ENCODE measurements at places on chromosomes 5 and 9.

DNA sequence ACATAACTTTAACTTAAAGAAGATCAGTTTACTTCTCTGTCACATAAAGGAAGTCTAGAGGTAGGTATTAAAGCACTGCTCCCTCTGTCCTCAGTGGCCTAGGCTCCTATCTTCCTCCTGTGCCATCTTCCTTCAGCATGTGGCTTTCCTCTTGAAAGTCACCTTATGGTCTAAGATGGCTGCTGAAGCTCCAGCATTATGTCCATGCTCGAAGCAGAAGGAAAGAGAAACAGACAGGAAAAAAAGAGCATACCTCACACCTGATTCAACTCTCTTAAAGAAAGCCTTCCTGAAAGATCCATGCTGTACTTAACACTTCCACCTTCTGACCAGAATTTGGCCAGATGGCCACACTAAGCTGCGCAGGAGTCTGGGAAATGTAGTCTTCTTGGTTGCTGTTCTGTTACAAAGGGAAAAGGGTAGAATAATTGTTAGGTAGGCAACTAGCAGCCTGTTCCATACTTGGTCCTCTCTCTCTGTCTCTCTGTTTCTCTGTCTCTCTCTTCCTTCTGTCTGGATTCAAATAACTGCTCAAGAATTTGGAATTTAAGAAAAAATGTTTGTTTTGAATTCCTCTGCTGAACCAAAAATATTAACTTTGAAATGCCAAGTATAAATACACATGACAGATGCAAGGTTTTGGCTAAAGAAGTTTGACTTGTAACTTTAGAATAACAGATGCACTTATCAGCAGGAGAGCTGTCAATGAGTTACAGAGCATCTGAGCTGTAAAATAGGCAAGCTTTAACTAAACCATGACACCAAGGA, 16.0 kb downstream of the TMEM174 start:
- DNase-seq: no peak

- no peak for DNase-seq
Observed at GRCh38 chr5:67146574-67146973, 50.0 kb downstream of the CD180 start.

DNA sequence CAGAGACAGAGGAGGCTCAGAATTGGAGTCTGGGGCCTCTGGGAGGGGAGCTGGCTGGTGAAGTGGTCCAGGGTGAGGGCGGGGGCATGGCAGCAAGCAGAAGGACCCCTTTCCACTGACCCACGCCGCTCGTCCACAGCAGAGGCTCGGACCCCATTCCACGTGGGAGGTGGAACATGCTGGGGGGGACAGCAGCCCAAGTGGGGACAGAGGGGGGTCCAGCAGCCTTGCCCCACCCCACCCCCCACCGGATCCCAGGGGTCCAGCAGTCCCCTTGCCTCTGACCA, 25.4 kb upstream of the NKD2 start:
- DNase-seq: no peak

GRCh38 chr5:135456238-135457099, 4.3 kb upstream of the TIFAB start:
- DNase-seq: no peak

DNA sequence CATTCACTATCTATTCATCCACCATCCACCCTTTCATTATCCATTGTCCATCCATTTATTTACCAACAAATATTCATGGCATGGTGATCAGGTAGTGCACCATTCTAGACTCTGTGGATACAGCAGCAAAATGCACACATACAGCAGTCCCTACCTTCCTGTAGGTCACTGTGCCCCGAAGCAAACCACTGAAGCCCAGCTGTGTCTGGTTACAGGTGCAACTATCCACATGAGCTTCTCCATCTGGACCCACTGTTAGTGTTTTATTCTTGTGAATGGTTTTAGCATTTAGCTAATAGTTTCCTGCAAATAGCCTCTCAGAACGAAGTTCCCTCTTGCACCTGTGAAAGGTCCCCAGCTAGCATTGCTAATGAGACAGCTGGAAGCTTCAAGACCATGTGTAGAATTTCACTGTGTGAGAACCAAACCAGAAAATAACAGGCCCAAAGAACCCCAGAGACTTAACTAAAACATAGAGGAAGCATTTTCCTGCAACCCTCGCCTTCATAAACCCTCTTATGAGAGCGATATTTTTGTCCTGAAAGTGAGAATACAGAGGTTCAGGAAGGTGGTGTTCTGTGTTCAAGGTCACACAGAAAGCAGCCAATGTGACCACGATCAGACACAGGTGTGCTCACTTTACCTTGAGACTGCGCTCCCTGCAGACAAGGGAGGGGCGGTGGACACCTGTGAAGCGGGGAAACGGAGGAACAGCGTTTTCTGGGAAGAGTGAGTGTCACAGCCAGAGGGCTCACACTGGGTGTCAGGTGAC, 18.5 kb downstream of the PAEP start:
- no peak for DNase-seq

GRCh38 chr5:61184708-61185107, 22.4 kb upstream of the SMIM15 start:
- DNase-seq: no peak

GRCh38 chr5:74767579-74767913, 497 bp downstream of the NSA2 start:
- DNase-seq: no peak

- no peak for DNase-seq
Observed at GRCh38 chr5:1498623-1499416, 24.9 kb downstream of the LPCAT1 start.

GRCh38 chr5:158754018-158754514, 345.6 kb downstream of the EBF1 start:
- DNase-seq: no peak

GRCh38 chr5:147674411-147674810, 108.1 kb downstream of the JAKMIP2 start:
- DNase-seq: no peak

- no peak for DNase-seq
Observed at GRCh38 chr5:157253547-157253946, 12.4 kb upstream of the CYFIP2 start.

- DNase-seq: no peak
Observed at GRCh38 chr5:146419696-146420095, 27.4 kb upstream of the TCERG1 start.

DNA sequence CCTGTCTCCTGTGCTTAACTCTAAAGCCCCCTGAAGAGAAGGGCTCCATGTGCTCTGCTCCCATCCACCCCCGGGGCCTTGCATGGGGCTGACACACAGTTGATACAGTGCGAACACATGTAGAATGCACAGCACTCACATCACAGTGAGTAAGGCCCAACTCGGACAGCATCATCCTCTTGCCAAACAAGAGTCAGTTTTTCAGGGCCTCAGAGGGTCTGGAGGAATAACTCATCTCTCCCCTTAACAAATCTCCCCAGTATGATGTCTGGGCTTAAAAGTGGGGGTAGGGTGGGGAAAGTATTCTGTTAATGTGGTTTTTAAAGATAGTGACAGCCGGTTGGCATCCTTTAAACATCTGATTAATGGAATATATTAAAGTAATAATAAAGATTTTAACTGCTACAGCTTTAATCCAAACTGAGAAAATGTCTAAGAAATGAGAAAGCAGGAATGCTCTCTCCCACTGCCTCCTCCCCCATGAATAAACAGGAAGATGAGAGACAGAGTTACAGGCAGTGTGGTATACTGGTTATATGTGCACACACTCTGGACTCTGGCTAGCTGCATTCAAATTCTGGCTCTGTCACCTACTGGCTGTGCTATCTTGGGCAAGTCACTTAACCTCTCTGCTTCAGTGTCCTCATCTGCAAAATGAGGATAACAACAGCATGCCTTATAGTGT, 22.5 kb downstream of the APBA1 start:
- no peak for DNase-seq

GRCh38 chr5:42858031-42858643, 46.4 kb upstream of the SELENOP start:
- no peak for DNase-seq

DNA sequence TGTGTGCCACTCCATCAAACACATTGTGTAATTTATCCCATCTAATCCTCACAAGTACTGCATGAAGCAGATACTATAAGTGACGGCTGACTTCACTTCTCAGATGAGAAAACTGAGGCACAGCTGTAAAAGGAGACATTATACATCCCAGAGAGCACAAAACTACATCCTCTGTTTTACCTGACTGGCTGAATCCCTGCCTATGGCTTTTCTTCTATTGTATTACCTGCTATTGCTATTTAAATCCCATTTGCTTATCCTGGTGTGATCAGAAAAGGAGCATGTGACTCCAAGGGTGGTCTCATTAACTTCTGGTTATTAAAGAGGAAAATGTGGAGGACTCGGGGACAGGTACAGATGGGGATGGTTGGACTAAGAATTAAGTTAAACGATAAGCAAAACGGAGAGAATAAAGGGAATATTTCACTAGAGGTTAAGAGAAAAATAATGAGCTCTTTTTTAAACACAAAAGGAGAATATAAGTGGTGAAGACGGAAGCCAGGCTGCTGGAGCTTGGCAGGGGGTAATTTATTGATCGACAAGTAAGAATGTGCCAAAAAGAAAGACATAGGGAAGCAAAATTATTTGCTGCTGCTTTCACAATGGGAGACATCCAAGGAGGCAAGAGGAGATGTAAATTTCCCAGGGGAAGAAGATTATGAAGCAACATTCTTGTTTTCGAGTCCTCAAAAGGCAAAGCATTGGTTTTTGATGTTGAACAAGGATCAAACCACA, 155.7 kb upstream of the GPR151 start:
- no peak for DNase-seq

DNA sequence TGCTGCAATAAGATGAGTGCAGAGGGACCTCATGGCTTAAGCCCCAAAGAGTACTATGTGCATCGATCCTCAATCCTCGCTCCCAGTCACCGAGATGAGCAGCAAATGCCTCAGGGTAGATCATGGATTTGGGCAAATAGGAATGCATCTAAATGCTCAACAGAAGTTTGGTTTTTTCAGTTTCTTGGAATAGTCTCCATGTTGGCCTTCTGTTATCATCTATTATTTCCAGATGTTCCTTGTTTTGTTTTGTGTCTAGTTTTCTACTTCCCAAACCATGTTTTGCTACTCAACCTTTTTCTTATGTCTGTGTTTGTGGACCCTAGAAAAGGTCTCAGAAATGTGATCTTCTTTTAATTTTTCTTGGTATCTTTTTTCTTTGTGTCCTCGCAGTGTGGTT, 43.5 kb upstream of the RASGRF2 start:
- no peak for DNase-seq

GRCh38 chr5:78458843-78459242, 98.4 kb downstream of the SCAMP1 start:
- no peak for DNase-seq

DNA sequence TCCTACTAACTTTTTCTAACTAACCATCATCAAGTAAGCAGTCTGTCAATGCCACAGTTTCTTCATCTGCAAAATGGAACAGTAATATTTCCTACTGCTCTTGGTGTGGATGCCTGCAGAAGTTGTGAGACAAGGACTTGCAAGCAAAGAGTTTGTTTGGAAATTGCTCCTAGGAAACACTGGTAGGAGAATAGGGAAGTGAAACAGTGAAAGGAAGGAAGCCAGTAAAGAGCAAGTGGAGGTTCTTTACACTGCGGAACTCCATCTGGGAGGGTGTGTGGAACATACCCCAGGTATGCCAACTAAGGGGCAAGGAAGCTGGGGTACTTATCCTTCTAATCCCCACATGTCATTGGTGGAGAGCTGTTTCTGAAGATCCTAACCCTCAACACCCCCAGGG, 119.9 kb downstream of the FOXD1 start:
- DNase-seq: no peak

DNA sequence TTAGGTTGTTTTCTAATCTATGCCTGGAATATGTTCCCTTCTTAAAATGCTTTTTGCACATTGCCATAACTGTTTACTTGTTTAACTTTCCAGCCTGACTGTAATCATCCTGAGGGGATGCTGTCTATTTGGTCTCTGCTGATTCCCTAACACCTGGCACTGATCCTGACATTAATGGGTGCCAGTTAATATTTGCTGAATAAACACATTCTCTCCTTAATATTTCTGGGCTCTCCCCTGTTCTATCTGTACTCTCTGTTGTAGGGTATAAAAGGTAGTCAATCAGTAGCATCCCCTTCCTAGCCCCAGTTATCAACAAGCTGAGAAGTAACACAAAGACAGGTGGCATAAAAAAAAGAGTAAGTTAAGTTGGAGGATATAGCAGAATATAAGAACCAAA, 21.3 kb upstream of the SLC31A2 start:
- no peak for DNase-seq

Data from NCI-H1417 treated with DMSO at 0.1 percent for 48 hours (cell line).